ENCODE measurements at places on chromosomes 6 and 20.
A peak's percentile ranks its signal among the peaks of the same experiment; 100 is the strongest.

- no peak for DNase-seq
Observed at GRCh38 chr6:127459231-127459641, at the start of gene KIAA0408. TSS of gene KIAA0408 (minus strand) at chr6:127459389. CDS start at chr6:127453981, 5,408 bp downstream.

GRCh38 chr6:107217248-107217647, 101.9 kb upstream of the BEND3 start:
- no peak for DNase-seq

DNA sequence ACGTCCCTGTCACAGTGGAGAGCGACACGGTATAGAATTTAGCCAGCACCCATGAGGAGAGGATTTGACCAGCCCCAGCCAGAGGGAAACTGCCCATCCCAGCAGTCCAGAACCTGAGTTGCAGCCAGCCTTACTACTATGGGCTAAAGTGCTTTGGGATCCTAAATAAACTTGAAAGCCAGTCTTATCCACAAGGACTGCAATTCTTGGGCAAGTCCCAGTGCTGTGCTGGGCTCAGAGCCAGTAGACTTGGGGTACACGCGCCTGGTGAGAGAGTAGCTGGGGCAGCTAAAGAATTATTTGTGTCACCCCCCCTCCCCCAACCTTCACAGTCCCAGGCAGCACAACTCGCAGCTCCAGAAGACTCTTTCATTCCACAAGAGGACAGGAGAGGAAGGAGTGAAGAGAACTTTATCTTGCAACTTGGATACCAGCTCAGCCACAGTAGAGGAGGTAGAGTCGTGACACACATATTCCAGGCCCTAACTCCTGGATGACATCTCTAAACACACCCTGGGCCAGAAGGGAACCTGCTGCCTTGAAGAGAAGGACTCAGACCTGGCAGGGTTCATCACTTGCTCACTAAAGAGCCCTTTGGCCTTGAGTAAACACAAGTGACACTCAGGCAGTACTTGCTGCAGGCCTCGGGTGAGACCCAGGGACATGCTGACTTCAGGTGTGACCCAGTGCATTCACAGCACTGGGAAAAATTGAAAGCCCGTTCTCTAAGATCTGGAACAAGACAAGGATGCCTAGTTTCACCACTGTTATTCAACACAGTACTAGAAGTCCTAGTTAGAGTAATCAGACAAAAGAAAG, 100.3 kb downstream of the REV3L start:
- no peak for DNase-seq

- no peak for DNase-seq
Observed at GRCh38 chr6:39102071-39102820, 12.7 kb downstream of the SAYSD1 start.

DNA sequence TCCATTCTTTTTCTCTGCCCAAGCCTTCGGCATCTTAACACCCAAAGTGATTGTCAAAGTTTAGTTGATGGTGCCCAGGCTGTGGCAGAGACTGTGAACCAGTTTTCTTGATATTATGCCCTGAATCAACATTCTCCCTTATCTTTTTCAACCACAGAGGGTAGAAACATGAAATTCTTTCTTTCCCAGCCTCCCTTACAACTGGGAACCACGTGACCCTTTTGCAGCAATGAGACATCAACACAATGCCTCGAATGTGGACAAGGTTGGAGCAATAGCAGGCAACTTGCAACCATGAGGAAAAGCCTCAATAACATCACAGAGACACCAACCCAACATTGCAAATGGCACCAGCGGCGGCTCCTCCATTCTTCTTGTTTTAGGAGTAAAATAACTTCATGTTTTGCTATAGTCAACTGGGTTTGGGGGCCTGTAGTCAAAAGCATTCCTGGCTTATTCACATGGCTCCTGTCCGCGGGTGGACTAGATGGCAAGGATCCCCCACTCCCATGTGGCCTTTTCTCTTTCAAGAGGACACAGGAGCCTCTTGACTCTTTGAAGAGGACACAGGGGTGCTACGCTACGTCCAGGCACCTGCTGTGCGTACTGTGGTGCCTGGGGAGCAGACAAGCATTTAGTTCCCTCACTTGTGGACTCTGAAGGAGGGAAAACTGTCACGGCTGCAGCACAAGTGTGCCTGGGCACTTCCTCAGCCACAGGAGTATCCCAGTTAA, 90.5 kb downstream of the NOL4L start:
- DNase-seq: no peak

GRCh38 chr6:49550492-49551077, at the start of gene C6orf141:
TSS of gene C6orf141 (plus strand) at chr6:49550668. CDS start at chr6:49550793, 125 bp downstream.
- peak; percentile 4 for DNase-seq

DNA sequence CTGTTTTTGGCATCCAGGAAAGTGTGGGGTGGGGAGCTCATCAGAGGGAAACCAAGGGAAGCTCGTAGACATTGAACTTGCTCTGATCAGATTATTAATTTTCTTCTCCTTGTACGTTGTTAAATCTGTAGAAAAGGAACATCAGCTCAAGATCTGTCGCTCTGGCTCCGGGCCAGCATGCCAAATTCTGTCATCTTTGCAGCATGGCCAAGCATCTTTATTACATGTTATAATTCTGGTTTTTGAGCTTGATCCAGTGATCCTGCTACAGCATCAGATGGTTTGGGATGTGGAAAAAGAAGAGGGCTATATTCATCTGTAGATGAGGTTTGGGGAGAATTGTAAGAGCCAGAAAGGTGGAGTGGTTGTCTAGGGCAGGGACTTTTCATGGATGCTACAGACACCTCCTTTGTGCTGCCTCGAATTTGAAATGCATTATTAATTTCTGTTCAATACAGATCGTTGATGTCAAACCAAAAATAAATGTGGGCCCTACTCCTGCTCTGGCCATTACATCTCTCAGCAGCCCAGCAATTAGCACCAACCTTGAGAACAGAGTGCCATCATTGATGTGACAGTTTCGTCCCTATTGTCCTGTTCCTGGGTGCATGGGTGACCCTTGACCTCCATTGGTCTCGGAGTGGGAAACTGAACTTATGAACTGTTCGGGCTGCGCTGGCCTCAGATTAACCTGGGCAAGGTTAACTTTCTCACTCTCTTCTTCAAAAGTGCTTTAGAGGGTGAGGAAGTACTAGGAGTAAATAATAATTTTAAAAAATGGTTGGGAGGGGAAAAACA, 250.8 kb downstream of the SOX4 start:
- no peak for DNase-seq

DNA sequence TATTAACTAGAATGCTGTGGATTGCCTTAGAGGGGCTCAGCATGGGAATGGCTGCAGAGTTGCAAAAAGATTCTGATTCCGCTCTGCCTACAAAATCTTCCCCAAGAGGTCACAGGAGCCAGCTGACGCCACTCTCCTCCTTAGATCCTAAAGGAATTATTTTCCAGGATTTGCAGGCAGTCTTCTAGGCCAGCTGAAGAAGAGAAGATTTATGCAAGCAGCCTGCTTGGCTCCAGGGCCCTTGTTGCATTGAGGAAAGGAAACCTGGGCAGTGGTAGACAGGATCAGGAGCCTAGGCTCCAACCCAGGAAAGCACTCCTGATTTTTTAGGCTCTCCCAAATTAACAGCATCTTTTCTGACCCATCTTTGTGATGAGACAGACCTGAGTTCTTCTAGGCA, 245.8 kb downstream of the PKHD1 start:
- DNase-seq: no peak

- no peak for DNase-seq
Observed at GRCh38 chr6:35633579-35634089, 55.1 kb downstream of the FKBP5 start.

GRCh38 chr6:45981046-45981445, 34.6 kb downstream of the CLIC5 start:
- DNase-seq: no peak

DNA sequence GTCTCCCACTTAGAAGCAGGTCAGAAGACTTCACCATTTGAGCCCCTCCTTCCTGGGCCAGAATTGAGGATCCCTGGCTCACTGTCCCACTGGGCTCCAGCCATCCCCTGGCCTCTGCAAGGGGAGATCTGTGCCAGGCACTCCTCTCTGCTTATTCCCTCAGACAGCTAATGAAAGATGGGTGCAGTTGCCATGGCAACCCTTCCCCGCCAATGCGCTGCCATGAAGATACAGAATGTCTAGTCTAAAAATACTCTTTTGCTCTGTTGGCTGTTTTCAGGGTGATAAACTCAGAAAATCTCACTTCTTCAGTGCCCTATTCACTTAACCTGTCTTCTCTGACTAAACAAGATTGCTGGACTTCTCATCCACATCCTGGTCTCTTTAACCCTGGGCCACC, 13.6 kb upstream of the TTLL2 start:
- no peak for DNase-seq

DNA sequence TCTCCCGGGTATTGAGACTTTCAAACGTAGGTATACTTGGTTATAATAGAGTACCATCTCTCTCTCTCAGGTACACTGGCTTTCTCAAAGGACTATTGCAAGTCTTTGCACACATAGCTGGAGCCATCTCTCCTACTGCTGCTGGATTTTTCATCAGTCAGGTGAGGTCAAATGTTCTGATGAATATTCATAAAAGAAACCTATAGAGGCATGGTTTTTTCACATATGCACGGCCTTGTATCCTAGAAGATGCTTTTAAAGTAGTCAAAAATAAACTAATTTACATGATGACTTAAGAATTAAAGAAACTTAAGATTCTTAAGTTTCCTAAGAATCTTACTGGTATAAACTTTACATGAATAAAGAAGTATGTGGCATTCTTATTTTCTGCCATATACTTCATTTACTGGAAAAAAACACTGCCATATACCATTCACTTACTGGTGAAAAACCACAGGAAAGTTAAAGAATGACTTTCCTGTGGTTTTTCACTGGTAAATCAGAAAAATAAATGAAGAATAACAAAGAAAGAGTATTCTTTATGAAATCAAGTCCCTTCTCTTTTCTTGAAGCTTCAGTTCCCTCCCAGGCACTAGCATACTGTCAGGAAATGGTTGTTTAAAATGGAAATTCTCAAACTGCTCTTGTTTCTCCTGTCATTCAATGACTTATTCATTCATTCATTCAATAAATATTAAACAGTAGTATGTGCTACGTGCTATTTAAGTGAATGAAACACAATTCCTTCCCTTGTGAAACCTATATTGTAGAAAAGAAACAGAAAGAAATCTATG, 23.5 kb downstream of the SLC17A4 start:
- DNase-seq: no peak

- DNase-seq: no peak
Observed at GRCh38 chr20:57621421-57622200, 1.4 kb upstream of the ZBP1 start.

DNA sequence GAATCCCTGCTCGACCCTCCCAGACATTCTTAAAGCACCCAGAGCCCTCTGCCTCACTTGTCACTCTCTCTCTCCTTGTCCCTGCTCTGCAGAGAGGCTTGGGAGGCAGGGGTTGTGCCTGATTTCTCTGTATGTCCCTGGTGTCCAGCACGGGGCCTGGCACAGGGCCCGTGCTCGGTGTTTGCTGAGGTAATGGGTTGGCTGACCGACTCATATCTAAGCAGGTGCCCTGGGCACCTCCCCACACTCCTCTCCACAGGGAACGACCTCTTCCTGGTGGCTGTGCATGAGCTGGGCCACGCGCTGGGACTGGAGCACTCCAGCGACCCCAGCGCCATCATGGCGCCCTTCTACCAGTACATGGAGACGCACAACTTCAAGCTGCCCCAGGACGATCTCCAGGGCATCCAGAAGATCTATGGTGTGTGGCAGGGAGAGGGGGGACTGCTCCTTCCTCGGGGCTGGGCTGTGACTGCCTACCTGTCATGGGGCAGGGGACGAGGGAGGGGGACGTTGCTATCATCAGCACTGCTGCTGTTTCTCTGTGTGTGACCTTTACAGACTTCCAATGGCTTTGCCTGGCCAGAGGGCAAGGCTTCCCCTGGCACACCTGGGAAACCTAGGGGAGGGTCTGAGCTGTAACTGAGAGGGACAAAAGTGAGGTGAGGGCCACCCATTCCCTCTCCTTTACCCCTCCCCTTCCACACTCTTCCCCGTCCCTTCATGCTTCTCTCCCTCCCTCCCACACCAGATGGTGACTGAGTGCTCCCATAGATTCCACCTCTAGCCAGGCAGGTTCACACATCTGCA, 14.2 kb downstream of the MMP24OS start:
- DNase-seq: no peak

GRCh38 chr6:108464418-108465097, 96.2 kb upstream of the FOXO3 start:
- DNase-seq: no peak

GRCh38 chr20:52922436-52922835, 49.7 kb upstream of the TSHZ2 start:
- DNase-seq: no peak

- DNase-seq: no peak
Observed at GRCh38 chr20:50519036-50519762, 9.0 kb downstream of the PTPN1 start.

DNA sequence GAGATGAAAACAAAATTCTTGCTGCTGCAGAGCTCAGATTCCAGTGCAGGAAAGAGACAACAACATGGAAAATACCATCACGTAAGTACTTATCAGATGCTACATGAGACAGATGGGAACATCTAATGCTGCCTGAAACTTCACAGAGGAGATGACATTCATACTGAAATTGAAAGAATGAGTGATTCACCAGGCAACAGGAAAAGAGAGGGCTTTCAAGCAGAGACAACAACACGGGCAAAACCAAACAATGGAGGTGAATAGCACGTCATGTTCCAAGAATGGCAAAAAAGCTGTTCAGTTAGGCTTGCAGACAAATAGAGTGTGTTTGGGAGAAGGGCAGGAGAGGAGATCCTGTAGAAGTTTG, 39.3 kb downstream of the GTF2H5 start:
- no peak for DNase-seq

DNA sequence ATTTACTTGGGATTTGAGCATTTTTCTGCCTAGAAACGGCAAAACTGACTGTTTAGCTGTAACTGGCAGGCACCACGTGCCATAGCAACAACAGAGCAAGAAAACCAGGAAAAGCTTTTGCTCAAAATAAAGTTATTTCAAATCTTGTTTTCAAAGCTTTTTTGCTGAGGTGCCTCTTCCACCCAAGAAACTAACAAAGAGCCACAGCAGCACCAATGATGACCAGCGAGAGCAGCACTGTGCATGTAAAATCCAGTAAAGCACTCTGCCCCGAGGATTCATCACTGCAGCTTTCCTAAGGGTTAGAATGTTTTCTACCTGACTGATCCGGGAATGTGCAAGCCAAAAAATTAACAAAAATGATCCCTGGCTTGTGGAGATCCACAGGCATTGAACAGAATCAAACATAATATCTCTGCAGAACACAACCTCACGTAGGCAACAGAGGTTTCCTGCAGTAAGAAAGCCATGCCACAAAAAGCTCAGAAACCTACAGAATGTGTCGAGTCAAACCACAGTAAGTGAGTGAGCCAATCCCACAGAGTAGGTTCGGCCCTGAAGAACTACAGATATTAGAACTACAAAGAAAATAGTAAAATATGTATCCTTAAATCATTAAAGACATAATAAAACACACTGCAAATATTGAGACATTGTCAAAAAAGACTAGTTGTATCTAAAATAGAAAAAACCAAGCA, 7.4 kb upstream of the ULBP3 start:
- DNase-seq: no peak

DNA sequence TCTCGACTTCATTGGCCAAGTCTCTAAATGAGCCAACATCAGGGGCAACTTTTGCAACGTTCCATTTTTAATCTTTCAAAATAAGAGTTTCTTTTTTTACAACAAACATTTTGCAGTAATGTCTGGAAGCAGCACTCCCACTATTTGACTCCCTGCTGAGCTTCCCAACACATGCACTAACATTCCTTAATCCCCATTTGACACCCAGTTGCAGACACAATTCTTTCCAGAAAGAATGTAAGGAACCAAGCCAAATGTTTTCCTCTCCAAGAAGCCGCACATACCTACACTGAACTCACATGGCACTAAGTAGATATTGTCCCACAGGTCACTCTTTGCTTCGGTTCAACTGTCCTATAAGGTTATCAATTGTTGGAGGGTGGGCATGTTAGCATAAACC, 165.6 kb downstream of the GRM1 start:
- no peak for DNase-seq

GRCh38 chr6:109768485-109768884, 77.4 kb downstream of the FIG4 start:
- DNase-seq: no peak
